Inflammatory macrophage treated with lipopolysaccharide for 1 hour (primary cell): ENCODE measurements at places on chromosomes 5 and 9.

DNA sequence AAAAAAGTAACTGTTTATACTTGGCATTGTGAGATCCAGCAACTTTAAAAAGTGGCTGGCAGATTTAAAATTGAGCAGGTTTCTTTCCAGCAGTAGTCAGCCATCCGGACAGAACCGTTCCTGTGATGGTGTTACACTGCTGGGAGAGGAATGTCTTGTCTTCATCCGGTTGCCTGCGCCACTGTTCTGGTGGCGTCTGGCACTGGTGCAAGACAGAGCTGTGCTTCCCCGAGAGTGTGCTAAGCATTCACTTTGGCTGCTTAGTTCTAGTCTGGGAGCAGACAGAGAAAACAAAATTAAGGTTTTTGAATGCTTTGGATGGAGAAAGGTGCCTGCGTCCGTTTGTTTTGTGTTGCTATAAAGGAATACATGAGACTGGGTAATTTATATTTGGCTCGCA lies 35.5 kb upstream of the CREBRF start:
- no peak for DNase-seq

GRCh38 chr9:5698810-5699556 lies 70.1 kb downstream of the RIC1 start:
- no peak for DNase-seq

GRCh38 chr9:134492721-134493460 lies 148.7 kb upstream of the COL5A1 start:
- no peak for DNase-seq

GRCh38 chr5:59487772-59488729 lies 405.5 kb downstream of the PDE4D start:
- no peak for DNase-seq

- DNase-seq: no peak
Observed at GRCh38 chr5:175610898-175611297, 47.0 kb upstream of the HRH2 start.

- DNase-seq: no peak
Observed at GRCh38 chr9:22649384-22649783, 202.8 kb downstream of the DMRTA1 start.

GRCh38 chr9:98226957-98227356 lies 28.5 kb downstream of the TBC1D2 start:
- no peak for DNase-seq
